H1 (cell line): ENCODE measurements at places on chromosomes 6 and 20.
A peak's percentile ranks its signal among the peaks of the same experiment; 100 is the strongest.

GRCh38 chr6:41625442-41625841 is 12.8 kb upstream of the MDFI start:
- DNase-seq = no peak

GRCh38 chr20:20549704-20550103 is 162.7 kb downstream of the RALGAPA2 start:
- DNase-seq = no peak

- peak; percentile 9 for DNase-seq
Observed at GRCh38 chr6:83707829-83708545, 914 bp downstream of the SNAP91 start.

- no peak for DNase-seq
Observed at GRCh38 chr20:37319151-37319671, 26.7 kb upstream of the SRC start.

DNA sequence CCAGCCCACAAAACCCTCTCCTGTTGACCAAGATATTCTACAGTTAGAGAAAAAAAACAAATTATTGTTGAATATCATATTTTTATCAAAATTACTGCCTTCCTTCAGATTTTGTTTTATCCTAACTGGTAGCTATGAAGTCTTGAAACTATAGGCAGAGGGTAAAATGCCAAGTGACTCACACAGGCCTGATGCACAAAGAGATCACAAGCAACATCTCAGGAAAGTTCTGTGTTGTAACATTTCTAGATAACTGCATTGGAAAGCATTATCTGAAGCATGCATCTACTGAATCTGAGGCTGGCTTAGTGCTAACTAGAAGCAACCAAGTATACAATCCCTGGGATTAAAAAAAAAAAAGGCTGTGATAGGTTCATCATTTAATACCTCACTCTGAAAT is 134.2 kb downstream of the PKHD1 start:
- DNase-seq = no peak

GRCh38 chr6:150684714-150685459 is 85.2 kb downstream of the PLEKHG1 start:
- DNase-seq = no peak

DNA sequence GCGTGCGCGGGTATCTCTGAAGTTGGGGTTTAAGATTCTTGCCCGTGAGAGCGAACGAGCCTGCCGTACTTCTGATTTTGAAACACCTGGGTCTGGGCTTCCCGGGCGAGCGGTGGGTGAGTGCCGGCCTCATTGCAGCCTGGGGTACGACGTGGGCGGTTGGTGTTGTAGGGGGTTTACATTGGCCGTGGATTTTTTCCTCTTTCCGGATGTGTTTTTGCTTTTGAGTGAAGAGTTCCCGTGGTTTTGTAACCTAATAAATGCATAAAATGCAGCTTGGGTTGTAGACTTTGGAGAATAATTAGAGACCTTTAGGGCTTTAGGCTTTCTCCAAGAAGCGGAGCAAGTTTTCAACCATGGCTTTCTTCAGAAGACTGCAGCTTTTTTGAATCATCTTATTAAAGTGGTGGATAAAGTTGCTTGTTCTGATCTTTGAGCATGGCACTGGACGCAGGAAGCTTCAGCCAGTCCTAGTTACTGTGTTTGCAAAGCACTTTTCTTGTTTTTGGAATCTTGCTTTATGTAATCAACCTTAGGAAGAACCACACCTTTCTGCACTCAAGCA is 314 bp downstream of the FARS2 start:
- DNase-seq = no peak

DNA sequence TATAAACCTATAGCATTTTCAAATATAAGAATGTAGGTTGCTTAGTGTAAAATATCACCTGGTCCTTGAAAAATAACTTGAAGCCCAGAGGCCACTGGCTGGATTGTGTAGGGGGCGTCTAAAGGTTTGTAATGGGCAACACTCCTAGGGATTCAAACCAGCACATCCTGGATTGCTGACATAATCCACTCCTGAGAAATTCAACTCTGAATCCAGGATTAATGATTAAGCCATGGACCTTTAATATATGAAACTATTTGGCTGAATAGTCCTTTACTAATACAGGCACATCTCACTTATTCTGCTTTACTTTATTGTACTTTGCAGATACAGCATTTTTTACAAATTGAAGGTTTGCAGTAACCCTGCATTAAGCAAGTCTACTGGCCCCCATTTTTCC is 160.8 kb downstream of the UBE3D start:
- no peak for DNase-seq

- DNase-seq = no peak
Observed at GRCh38 chr20:18188434-18188833, 50.8 kb downstream of the KAT14 start.

DNA sequence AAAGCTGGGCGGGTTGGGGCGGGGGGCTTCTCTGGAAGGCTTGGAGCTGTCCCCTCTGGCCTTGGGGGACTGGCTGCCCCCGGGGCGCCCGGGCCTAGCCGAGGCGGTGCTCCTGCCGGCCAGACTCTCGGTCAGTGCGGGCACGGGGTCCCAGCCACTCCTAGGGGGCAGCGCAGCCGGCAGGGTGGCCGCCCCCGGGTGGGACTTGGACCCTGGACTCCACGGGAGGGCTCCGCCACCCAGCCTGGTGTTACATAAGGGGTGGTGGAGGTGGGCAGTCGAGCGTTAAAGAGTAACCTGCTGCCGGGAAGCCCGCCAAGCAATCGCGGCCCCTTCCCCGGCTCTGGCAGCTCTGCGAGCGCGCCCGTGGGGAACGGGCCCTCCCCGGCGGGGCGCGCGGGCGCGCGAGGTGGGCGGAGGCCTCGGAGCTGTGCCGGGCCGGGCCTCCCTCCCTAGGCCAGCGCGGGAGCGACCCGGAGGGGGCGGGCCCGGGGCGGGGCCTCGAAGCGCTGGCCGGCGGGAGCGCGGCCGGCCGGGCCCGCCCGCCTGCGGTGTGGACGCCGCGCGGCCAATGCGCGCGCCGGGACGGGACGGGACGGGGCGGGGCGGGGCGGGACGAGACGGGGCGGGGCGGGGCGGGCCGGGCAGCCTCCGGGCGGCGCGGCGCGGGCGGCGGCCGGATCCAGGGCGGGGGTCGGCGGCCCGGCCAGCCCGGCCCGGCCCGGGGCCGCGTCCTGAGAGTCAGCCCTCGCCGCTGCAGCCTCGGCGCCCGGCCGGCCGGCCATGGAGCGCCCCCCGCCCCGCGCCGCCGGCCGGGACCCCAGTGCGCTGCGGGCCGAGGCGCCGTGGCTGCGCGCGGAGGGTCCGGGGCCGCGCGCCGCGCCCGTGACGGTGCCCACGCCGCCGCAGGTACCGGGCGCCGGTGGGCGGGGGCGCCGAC is at the start of gene SLC2A4RG:
Gene SLC2A4RG, plus strand, starts transcription at position 647 of the 940 bp plus-strand sequence. Its CDS starts 137 bp downstream, at position 784.
- no peak for DNase-seq

DNA sequence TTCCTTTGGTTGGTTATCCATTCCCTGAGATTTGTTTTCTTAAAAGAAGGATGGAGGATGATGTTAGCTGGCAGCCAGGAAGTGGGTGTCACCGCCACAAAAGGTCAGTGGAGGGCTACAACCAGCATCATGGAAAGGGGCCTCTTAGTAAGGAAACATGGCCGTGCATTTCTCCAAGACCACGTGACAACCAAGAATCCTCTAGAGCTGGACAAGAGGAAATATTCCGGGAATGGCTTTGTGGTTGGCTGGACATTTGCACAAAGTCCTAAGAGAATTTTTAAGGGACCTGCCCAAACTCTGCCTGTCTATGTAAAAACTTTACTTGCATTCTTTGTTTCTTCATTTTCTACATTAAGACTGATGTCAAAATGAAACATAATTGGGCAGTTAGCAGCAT is 399.9 kb upstream of the MARCKS start:
- no peak for DNase-seq

DNA sequence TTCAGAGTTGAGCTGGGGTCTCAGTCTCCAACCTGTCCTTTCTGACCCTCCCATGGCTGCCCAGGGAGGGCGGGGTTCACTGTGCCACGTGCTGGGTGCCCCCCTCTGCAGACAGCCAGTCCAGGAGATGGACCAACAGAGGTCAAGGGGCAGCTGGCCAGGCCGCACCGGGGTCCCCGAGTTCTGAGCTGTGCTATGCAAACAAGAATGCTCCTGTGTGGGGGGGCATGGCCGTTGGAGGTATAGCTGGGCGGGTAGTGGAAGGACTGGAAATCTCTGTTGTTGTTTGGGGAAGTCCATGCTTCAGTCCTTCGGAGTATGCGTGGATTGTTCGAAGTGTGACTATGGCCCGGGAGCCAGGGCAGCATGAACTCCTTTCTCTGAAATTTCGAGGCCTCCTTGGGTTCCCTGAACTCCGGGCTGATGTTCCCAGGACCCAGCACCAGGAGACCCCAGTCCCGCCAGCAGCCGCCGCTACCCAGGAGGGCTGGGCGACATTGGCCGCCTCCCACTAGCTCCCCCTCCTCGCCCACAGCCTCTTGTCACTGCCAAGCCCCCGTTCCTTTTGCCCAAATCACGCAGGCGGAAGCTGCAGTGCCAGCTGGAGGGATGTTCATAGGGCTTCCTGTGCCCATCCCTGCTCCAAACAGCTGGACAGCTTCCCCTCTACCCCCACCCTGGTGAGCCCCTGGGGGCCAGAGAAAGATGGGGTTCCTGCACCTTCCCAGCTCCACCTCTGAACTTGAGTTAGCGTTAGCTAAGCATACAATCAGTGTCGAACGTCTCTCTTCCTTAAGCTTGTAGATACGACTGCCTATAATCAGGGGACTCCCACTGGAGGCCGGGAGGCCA is 126.6 kb downstream of the TAF4 start:
- peak; percentile 43 for DNase-seq

GRCh38 chr20:9200620-9201019 is 131.7 kb downstream of the PLCB4 start:
- DNase-seq = no peak

- no peak for DNase-seq
Observed at GRCh38 chr6:148502773-148503135, 160.1 kb downstream of the SASH1 start.

DNA sequence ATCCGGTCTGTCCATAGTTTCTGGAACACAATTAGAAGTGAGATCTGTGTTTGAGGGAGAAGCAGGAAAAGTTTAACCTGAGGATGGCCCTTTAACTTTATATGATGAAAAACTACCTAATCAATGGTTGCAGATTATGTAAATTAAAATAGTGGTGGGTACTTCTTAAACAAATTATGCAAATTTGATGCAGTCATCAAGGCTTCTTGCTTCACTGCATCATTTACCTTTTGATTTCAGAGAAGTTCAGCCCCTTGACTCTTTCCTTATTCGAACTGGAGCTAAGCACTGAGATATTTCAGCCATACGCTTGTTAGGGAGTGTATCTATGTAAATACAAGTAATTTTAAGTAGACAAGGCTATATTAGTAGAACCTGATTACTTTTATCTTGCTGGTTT is 73.8 kb downstream of the JARID2 start:
- DNase-seq = no peak

DNA sequence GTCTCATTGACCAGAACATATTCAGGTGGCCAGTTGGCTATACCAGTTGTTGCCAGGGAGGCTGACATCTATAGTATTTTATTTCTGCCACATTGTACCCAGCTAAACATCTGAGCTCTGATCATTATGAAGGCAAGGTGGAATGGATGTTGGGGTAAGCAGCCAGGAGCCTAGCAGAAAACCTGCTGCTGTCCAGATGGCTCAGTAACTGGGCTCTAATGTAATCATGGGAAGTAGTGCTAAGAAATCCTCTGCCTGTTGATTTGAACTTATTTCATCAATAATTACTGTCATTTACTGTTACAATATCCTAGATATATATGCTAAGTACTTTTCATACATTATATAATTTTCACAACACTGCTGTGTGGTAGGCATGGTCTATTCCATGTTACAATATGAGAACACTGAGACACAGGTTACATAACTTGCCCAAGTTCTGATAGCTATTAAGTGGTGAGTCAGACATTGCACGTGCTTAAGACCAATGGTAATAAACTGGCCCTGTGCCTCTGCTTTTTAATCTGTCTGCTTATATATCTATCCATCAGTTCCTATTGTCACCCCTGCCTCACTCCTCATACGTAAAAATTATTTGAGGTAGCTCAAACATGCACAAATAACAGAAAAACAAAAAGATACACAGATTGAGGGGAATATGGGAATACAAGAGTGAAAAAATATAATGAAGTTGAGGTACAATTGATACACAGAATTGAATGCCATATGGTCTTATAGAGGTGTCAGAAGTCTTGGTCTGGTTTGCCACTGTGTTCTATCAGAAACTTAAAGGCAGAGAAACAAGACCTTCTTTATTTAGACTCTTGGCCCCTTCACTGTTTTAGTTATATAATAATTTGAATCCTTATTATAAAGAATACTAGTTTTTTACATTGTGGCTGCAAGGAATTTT is 25.2 kb downstream of the TBPL1 start:
- DNase-seq = no peak
